Adipocyte (in vitro differentiated cells): ENCODE measurements at places on chromosomes 7 and 10.

- no peak for DNase-seq
These were observed 122.0 kb upstream of the ZNF438 start for GRCh38 chr10:31153692-31154091.

DNA sequence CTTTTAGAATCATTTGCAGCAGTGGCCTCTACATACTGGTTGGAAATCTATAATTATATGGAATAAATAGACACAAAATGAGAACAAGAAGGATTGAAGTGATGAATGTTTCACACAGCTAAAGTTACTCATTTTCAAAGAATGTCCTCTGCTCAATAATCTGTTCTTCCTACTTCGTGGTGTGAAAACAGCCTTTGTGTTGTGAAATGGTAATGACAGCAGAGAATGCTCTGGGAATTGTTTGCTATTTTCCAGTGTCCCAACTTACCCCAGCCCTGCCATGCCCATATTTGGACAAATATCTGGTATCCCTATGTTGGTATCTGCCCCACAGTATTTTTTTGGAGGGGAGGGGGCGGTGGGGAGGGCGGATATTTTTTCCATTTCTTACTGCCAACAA is 130.4 kb downstream of the GLI3 start:
- no peak for DNase-seq

GRCh38 chr10:127176649-127177048 is 19.7 kb downstream of the INSYN2A start:
- DNase-seq: no peak

GRCh38 chr7:47535704-47536628 is 45.9 kb downstream of the TNS3 start:
- DNase-seq: peak; percentile 63

DNA sequence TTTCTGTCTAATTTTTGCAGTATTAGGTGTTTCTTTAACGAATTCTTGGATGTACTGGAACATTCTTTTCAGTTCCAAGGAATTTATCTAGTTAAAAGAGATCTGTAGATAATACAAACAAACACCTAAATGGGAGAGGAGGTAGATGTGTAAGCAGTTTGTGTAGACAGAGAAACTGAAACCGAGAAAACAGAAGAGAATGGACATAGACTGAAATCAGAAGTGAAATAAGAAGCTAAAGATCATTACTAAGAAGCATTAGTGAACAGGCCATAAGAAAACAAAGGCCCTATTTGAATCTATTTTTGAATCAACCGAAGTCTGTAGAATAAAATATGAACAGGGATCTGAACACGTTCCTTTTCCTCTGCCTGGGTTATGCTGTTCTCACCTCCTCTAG is 26.5 kb upstream of the TMEM229A start:
- no peak for DNase-seq

DNA sequence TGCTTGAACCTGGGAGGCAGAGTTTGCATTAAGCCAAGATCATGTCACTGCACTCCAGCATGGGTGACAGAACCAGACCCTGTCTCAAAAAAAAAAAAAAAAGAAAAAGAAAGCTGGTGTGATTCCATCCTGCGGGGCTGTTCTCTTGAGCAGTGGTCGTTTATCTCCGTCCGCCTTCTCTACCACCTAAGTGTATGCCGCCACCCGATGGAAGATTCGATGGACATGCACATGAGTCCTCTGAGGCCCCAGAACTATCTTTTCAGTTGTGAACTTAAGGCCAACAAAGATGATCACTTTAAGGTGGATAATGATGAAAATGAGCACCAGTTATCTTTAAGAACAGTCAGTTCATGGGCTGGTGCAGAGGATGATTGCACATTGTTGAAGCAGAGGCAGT is 65.7 kb downstream of the ABRAXAS2 start:
- no peak for DNase-seq

DNA sequence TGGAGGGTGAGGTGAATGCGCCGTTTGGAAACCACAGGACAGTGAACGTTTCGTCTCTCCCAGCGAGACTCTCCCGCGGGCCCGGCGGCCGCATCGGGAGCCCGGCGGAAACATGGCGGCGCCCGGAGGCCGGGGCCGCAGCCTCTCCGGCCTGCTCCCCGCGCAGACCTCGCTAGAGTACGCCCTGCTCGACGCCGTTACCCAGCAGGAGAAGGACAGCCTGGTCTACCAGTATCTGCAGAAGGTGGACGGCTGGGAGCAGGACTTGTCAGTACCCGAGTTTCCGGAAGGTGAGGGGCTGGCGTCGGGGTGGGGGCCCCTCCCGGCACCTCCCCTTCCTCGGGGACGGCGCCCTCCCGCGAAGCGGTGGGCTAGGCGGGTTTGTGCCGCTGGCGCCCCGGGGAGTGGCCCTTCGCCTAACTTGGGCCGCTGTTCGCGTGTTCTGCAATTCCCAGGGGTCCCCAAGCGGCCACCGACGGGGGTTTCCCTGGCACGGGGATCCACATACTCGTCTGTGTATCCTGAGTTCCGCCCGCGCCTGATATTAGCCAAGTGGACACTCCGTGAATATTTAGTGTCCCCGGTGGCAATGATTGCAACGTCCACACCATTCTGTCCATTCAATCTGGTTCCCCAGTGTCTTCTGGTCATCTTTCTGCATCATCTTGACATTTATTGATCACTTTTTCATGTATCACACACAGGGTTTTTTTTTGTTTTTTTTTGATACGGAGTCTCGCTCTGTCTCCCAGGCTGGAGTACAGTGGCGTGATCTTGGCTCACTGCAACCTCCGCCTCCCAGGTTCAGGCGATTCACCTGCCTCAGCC is 514 bp downstream of the NHLRC2 start:
- peak; percentile 78 for DNase-seq

DNA sequence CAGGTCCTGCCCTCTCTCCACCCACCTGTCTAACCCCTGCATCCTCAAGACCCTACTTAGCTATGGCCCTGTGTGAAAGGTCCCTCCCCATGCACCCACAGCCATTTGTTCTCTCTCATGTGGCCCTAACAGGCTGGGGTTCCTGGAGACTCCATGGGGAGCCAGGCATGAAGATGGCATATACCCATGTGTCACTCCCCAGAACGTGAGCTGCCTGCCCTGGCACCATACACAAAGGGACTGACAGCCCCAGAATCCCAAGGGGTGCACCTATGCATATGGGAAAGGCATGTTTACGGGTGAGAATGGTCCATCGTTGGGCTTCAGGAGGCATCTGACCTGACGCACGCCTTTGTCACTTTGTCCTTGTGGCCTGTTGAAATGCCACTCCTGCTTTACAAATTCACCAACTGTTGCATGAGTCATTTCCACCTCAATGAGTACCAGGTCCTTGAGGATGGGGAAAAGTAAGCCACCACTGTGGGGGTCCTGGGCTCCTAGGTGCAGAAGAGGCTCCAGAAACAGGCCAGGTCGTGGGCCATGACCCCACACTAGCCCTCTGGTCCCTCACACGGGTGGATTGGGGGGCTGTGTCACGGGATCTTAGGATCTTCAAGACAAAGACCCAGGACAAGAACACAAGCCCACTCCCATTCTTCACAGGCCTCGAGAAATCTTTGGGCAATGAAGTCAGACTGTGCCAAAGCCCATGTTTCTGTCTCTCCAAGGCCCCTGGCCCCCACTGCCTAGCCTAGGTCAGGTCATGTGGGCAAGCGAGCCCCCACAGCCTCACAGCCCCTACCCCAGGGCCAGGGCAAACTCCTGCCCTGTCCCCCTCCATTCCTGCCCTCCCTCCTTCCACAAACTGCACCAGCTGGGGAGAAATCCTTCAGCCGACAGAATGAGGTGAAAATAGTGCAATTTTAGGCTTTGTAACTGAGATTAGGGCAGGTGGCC is 8.6 kb downstream of the GPRIN2 start:
- no peak for DNase-seq

DNA sequence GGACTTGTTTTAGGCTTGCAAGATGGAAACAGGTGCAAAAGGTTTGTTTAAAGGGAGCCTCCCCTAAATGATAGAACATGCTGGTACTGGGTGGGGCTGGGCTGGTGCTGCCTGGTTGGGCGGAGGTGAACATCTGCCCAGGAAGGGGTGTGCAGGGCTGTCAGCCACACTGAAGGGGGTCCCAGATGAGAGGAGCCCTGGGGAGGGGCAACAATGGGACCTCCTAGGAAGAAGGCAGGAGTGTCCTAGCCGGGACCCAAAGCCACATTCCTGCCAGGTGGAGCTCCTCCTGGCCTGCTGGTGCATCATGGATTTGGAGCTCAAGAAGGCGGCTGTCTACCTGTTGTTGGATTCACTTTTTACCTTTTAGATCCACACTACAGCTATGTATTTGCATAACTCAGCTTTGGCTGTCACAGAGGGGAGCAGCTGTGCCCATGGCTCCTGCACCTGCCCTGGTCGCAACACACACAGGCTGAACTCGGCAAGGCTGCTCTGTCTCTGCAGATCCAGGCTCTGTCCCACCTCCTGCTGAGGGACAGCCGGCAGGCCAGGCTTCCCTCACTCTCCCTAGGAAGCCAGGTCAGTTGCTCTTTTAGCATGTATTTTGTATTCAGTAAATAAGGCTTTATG is 59.9 kb downstream of the ADARB2 start:
- no peak for DNase-seq

DNA sequence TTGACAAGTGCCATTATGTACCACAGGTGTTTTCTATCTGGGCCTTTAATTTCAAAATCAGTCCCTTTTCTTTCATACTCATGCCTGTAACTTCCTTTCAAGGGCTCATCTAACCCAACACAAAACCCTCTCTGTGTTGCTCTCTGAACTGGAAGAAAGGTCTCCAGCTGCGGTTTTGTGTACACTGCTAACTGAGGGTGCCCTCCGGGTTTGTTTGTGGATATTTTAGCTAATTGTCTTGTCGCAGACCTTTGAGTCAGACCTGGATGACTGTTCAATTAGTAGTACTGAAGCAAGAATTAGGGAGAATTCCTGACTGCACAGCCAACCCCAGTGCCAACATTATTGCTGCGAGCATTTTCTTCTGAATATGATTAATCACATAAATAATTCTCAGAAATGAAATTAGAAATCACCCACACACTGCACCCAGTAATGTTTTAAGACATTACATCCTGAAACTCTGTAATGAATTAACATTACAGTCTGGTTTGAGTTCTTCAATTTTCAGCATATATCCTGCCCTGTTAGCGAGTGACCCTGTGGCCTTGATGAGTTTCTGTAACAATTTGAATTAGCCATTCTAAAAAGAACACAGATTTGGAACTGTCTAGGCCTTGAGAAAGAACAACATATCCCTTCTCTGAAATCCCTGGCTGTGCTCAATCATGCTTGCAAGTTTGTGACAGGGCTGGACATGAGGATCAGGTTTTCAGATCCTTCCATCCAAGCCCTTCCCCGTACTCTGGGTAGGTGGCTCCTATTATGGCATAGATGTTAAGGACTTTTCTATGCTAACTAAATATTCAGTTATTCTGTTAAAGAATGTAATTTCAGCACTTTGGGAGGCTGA is 460.1 kb downstream of the PLXDC2 start:
- no peak for DNase-seq

DNA sequence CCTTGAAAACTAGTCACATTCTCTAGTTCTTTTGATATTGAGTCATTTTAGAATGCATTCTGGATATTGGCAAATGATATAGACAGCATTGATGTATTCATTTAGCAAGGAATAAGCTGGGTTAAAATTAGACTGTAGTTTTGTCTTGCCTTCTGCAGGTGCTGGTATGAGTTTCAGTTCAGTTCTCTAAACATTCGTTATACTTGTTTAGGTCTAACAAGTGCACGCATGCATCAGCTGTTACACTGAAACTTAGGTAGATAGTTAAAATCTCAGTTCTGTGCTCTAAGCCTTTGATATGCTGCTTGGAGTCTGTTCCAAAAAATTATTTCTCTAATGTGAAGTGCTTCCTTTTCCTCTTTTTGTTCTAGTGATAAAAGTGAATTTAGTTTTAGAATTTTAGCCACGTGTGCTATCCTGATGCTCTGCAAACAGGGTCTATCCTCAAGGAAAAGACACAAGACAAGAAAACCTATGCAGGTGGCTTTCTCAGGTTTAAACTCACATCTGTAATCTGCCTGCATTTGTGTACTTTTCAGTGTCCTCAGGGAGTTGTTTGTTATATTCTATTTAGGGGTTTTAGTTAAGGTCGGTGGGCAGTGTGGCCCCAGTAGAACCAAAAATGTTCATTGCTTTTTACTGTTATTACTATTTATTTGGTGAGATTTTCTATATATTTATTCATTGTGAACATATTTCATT is 409.0 kb downstream of the CDC14C start:
- no peak for DNase-seq

DNA sequence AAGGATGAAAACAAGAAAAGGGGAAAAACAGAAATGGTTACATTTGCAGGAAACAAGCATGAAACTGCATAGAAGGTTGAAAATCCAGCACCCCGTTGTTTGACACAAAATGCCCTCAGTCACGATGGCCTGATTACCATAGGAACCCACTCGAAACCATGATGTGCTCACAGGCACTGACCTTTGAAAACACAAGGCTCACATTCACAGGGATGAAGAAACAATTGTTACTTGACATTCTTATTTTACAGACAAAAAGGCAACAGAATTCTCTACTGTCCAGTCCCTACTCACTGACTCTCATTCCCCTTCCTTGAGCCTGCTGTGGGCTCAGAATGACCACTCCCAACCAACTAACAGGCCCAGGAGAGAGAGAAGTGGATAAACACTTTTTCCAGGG is 131.4 kb upstream of the PDLIM1 start:
- no peak for DNase-seq

DNA sequence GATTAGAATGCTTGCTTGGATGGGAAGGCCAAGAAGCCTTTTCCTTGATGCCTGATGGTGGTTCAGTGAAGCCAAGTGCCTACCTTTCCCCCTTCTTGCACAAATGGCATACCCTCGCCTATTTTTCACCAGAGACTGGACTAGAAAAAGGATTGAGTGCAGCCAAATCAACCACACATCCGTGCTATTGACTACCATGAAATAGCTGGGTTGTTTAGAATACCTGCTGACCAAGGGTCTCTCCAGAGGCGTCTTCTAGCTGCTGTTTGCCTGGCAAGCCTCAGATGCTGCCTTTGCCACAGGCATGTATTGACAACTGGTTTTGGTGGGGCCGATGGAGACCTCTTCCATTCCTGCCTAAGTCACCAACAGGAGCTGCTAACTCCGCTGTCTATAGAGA is 146.5 kb downstream of the NRF1 start:
- DNase-seq: no peak

DNA sequence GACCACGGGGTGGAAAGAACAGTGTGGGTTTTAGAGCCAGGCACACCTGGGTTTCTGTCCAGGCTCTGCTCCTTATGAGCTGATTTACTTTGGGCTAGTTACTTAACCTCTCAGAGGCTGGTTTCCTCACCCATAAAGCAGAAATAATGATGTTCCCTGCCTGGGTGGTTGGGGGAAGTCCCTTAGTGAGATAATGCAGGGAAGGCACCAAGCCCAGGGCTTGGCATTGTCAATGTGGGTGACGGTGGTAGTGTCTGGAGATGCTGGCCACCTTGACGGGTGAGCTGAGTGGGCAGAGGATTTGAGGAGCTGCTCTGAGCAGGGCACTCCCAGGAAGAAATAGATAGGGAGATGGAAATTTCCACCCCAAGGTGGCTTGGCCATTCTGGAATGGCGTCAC is 65.2 kb downstream of the SH2D4B start:
- no peak for DNase-seq

DNA sequence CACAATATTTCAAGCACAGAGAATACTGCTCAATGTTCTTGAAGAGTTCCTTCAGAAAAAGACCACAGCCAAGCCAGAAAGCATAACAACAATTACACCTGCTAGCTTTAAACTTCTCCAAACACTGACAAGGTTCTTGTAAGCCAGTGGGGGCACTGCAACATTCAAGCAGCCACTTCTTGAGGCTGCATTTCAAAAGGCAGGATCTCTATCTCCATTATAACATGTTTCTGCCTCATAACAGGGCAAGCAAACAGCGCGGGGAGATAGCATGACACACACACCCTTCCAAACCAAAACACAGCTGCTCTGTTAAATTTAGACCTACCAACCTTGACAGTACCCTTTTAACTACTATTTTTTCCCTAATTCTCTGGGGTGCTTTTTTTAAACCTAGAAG is 30.8 kb downstream of the CHCHD3 start:
- peak; percentile 40 for DNase-seq
